H7 (cell line): ENCODE measurements at places on chromosomes 1 and 21. TPM values are rescaled to one million over a fixed set of nuclear protein-coding genes. Genes with fewer than 3 reads are reported as not detected.

The ELOVL1 gene
- 44.6 and 61.3 TPM in 2 replicates for total RNA-seq

GRCh38 chr1:77341195-77341594 is 59.4 kb downstream of the AK5 start:
- no peak for DNase-seq

The TMEM39B gene
- total RNA-seq, result 11.1 and 14.3 TPM in 2 replicates

- DNase-seq, result no peak
Measured at GRCh38 chr1:195804547-195804946, 803.7 kb downstream of the KCNT2 start.

GRCh38 chr1:200869753-200870391 is 2.9 kb upstream of the GPR25 start:
- no peak for DNase-seq

The HSD3B1 gene
- total RNA-seq, result not detected in 2 replicates

GRCh38 chr1:160606611-160607010 is 27.3 kb upstream of the CD84 start:
- no peak for DNase-seq

DNA sequence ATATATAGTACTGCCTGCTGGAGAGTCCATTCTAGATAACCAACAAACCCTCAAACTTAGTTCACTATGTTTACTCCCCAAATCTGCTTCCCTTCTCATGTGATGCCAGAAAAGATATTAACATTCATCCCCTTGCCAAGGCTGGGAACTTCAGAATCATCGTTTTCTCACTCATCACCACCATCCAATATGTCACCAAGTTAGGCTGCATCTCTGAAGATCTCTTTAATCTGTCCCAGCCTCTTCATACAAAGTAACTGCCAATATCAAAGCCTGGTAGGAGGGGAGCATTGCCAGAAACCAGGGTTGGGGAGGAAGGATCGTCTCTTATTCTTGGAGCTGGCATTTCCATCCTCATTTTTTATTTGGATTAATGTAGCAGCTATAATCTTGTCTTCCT is 71.6 kb downstream of the XCL2 start:
- DNase-seq, result no peak

DNA sequence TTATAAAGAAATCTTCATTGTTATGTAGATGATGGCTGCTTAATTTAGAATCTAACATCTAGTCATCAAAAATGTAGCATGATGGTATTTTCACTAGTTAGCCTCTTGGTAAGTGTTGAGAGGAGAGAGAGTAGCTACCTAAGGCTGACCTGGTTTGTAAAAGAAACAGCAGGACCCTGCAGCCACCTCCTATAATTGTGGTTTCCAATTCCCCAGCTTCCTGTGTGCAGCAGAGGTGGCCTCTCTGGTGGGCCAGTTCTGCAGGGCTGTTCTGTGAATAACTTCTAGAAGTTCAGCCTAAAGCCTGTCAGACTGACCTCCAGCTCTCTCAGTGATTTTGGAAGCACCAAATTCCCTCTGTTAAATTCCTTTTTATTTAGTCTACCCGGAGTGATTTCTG is 246.4 kb upstream of the LRRC7 start:
- peak; percentile 5 for DNase-seq

- no peak for DNase-seq
Measured at GRCh38 chr1:98893371-98893770, 111.3 kb downstream of the PLPPR5 start.

The CYB5RL gene
- 13.3 and 14.3 TPM in 2 replicates for total RNA-seq

DNA sequence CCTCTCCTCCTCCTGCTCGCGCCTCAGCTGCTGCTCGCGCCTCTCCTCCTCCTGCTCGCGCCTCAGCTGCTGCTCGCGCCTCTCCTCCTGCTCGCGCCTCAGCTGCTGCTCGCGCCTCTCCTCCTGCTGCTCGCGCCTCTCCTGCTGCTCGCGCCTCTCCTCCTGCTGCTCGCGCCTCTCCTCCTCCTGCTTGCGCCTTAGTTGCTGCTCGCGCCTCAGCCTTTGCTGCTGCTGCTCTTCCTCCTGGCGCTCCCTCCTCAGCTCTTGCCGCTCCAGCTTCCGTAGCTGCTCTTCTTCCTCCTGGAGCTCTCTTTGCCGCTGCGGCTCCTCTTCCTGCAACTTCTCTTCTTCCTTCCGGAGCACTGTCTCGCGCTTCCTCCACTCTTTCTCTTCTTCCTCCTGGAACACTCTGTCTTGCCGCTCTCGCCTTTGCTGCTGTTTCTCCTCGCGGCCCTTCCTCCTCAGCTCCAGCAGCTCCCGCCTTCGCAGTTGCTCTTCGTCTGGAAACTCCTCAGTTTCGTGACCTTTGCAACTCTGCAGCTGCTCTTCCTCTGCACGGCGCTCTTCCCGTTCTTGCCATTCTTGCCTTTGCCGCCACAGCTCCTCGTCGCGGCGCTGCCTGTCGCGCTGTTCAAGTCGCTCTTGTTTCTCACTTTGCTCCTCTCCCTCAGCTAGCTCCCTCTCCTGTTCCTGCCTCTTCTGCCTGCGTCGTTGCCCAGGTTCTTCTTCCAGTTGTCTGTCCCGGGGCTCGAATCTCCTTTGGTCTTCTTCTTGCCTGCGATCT is 3.0 kb downstream of the TCHH start:
- DNase-seq, result peak; percentile 17

DNA sequence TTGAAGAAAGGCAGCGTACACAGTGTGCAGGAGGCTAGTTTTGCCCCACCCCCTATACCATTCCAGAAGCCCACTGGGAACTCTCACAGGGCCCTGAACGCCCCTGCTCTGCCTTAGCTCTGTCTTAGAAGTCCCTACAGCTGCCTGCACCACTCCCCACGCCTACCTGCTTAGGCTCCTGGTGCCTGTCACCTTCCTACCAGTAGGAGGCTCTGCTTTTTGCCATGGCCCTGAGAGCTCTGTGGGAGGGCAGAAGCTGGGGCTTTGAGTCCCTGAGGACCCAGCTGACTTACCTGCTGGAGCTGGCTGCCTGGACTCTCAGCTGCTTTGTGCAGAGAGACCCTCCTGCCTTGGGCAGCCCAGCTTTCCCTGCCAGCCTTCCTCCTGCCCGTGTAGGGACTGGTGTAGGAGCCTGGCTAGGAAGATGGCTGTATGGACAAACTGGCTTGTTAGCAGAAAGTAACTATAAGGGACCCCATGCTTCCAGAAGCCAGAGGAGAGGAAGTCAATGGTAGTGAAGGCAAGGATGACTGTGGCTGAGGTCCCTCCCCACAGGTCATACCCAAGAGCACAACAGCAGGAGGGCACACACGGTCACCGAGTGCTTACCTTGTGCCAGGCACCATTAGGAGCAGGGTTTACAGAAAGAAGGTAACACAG is 9.8 kb upstream of the CELSR2 start:
- DNase-seq, result peak; percentile 89

DNA sequence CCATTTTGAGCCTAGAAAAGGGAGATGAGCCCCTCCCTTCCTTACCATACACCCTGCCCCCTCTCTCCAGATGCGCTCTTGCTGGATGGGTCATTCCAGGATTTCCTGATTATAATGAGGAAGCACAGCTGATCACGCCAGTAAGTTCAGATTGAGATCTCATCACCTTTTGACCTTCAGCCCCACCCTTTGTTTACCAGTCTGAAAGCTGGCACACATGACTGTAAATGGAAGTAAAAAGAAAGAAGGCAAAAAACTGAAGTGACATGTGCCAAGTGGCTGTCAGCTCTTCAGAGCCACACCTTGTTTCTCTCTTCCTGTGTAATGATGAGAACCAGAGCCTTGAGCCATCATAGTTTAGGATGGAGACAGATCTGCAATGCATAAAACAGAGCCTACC is 27.9 kb downstream of the S1PR1 start:
- no peak for DNase-seq

The NIT1 gene
- total RNA-seq, result 75.9 and 81.5 TPM in 2 replicates

The CFHR1 gene
- total RNA-seq, result not detected in 2 replicates
